ENCODE measurements at places on chromosomes 11 and 22.
A peak's percentile ranks its signal among the peaks of the same experiment; 100 is the strongest.

DNA sequence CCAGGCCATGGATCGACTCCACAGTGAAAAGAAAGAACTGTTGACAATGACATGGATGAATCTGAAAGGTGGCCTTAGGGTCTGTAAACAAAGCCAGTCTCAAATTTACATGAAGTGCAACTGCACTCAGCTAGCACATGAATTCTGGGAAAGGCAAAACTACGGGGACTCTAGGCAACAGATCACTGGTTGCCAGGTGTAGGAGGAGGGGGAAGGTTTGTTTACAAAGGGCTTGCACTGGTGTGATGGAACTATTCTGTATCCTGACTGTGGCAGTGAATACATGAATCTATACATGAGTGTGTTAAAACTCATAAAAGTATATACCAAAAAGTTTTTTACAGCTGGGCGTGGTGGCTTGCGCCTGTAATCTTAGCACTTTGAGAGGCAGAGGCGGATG lies 27.3 kb downstream of the ALX4 start:
- no peak for DNase-seq

DNA sequence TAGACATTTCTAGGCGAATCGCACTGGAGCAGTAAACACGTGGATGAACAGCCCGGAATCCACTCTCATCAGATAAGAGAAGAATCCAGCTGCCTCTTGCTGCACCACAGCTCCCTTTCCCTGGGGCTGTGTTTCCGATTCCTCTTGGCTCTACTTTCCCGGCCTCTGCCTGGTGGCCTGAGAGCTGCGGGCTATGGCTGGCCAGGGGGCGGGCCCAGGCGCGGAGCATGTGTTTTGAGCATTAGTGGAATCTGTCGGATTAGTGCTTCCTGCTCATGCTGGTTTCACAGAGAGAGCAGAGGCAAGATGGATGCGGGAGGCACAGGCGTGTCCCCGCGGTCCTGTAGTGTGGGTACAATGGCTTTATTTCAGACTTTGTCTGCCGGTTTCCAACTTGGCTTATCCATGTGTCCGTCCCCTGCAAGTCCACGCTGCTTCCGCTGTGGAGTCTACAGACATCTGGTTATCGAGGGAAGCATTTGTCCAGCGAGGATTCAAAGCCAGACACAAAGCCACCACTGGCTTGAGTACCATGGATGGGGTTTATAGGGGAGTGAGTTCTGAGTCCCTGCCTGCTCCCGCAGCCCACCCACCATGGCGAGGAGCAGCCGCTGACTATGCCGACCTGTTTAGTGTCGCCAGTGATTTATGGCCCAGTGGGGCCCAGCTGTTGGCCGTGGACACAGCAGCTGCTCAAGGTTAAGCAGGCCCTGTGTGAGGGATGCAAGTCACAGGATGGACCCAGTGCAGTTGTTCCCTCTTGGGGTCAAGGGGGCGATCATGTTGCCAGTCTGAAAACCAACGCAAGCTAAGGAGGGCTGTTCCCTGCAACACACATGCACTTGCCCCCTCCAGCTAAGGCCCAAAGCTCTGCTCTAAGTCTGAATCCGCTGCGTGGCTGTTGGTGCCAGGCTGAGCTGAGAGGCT lies 43.3 kb upstream of the EP300 start:
- DNase-seq = peak; percentile 76

DNA sequence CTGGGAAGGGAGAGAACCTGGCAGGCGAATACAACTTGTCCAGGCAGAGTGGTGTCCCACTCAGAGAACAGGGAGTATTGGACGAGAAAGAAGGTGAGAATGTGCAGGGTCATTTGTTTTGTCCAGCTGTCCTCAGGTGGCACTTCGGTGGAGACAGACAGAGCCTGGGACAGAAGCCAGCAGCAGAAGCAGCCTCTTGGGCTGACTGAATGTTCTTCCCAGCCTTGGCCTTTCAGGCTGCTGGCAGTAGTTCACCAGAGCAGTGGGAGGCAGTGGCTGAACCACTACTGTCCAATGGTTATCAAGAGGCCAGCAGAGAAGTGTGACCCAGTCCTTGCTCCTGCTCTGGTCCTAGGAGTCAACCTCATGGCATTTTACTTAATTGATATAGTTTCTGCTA lies 331.1 kb upstream of the NARS2 start:
- no peak for DNase-seq

GRCh38 chr22:46673662-46674236 lies 53.6 kb downstream of the GRAMD4 start:
- no peak for DNase-seq

All from hindlimb muscle (tissue), 1 donor.